ENCODE measurements at places on chromosomes 16 and 17.

- no peak for DNase-seq
Observed at GRCh38 chr16:9556949-9557665, 465.7 kb downstream of the HAPSTR1 start.

DNA sequence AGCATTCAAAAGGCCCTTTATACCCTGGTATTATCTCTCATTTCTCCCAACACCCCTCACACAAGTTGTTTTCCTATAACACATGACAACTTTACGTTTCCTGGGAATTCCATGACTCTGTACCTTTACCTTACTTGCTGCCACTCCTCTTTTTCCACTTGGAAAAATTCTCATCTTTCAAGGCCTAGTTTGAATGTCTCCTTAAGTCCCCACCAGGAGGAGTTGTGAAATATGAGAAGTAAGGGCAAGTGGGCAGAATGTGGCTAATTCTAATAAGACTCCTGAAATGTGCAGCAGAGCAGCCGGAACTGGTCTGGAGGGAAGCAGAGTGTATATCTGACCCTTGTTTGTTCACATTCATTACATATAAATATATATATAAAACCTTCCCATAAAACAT lies 39.7 kb downstream of the BRCA1 start:
- DNase-seq = no peak

GRCh38 chr16:4935241-4935855 lies 1.6 kb downstream of the PPL start:
- DNase-seq = no peak

DNA sequence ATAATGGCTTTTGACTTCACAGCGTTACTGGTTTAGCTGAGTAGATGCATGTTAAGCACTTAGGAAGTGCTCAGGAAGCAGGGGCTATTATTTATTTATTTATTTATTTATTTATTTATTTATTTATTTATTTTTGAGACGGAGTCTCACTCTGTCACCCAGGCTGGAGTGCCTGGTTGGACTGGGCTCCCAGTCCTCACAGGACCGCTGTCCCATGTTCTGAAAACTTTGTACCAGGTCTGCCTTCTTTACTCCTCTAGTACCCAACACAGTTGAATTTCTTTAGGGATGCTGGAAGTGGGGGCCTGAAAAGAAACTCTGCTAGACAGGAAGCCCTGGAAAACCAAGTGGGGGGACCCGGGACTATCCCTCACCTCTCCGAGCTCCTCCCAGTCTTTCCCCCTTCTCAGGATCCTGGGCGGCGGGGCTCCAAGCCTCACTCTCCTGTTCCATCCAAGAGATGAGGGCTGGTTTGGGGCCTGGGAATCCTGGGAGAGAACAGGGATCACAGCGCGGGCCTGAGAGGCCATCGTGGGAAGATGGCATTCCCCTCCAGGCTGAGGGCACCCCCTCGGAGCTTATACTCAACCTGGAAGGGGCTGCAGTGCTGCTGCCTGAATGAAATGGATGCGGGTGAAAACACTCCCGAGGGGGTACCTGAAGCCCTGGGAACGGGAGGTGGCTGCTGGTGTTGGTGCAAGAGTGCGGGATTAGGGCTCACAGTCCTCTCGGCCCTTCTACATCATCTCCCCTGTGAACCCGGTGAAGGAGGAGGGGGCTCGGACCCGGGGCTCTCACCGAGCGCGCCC lies 674 bp downstream of the ZNF688 start:
- no peak for DNase-seq

DNA sequence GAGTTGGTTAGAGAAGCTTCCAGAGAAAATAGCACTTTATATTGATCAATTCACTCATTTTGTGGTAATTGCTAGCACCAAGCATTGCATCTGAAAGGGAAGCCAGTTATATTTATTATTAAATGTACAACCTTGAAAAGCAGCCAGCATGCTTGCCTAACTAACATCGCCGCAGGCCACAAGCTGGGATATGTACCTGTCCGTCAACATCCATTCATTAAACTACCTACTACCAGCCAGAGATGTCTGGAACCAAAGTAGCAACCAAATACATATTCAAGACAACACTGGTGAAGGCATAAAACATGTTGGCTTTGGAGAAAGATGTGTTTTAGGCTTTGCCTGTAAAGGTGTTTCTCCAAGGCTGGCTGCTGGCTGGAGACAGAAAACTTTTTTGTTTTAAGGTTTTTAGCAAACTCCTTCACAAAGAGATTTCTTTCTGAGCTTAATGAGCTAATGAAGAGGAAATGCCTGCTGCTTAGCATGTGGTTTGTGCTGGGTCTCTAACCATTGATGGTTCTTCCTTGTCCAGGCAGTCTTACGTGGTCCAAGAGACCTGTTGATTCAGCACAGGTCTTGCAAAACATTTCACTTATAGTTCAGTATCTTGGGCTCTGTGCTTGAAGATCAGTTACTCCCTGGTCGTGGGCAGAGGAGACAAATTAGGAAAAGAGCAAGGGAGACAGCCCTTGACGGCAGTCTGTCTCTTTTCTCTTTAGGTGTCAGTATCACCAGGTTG lies 3.1 kb downstream of the ITPRIPL2 start:
- DNase-seq = no peak

GRCh38 chr17:46876353-46876887 lies 25.0 kb downstream of the WNT9B start:
- no peak for DNase-seq

DNA sequence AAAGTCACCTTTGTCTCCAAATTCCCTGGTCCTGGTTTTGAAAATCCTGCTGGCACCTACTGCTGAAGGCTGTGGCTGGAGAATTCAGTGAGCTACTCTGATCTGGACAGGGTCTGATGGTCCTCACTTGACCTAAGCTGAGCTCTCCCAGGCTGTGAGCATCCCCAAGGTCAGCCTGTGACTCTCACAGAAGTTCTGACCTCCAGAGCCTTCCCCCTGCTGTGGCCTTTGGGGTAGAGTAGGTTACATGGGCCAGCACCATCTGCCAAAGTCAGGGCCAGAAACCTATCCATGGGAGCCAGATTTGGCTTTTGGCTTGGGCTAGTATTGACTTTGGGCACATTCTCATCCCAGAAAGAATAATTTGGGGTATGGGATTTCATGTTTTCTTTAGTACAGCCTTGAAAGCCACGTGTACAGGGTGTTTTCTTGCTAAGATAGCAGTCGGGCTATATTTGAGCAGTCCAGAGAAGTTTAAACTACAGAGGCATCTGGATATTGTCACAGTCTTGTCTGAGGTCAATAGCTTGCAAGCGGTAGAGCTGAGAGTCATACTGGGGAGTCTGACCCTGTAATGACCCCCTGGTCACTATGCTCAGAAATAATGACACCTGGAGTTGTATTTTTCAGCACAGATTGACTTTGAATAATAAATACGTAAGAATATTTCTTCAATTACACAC lies 6.2 kb upstream of the AGRP start:
- no peak for DNase-seq

- no peak for DNase-seq
Observed at GRCh38 chr17:11944587-11944986, 52.7 kb downstream of the ZNF18 start.

DNA sequence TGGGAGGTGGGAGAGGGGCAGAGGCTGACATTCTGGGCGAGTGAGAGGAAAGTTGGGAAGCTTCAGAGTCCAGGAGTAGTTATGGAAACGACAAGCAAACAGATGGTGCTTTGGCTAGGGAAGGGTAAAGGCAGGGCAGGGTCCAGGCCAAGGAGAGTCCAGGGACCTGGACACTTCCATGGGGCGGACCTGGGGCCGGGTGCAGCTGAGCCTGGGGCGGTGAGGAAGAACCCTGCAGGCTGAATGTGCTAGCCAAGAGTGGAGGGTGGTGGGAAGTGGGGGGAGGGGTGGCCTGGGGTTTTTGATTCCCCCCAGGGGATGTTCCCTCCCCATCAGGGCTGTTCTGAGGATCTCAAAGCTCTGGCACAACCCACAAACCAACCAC lies 2.6 kb downstream of the PPP1R9B start:
- no peak for DNase-seq

- DNase-seq = no peak
Observed at GRCh38 chr17:60933739-60934138, 256.1 kb downstream of the BCAS3 start.

DNA sequence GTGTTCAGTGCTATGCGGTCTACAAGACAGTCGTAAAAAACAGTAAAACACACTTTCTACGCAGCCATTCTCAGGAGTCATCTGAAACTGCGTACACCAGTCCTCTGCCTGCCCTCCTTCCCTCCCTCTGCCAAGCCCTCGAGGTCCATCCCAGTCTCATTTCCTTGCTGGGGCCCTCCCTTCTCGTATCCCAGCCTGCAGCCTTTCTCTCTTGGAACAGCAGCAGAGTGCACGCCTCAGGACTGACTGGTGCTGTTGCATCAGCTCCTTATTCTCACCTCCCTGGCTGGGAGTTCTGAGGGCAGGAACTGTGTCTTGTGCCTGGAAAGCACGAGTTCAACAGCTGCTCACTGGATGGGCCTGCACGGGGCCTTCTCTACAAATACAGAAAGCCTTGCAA lies 12.5 kb downstream of the FAHD1 start:
- DNase-seq = no peak

GRCh38 chr17:34765291-34765690 lies 185.9 kb downstream of the TMEM132E start:
- no peak for DNase-seq
